ENCODE measurements at places on chromosomes 13 and 19.

DNA sequence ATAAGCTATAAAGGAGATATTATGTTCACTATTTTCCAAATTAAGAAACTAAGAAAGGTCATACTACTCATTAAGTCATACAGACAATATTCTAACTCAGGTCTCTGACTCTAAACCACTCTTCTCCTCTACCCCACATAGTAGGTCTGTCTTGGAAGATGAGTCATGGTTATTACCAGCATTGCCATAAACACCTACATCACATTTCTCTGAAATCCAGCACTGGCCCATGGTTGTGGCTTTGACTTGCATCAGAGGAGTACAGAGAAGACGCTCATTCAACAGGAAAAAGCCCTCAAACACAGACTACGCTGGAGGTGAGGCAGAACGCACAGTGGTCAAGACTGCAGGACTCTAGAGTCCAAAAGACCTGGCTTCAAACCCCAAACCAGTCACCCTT is 476.8 kb downstream of the COG6 start:
- DNase-seq: no peak

DNA sequence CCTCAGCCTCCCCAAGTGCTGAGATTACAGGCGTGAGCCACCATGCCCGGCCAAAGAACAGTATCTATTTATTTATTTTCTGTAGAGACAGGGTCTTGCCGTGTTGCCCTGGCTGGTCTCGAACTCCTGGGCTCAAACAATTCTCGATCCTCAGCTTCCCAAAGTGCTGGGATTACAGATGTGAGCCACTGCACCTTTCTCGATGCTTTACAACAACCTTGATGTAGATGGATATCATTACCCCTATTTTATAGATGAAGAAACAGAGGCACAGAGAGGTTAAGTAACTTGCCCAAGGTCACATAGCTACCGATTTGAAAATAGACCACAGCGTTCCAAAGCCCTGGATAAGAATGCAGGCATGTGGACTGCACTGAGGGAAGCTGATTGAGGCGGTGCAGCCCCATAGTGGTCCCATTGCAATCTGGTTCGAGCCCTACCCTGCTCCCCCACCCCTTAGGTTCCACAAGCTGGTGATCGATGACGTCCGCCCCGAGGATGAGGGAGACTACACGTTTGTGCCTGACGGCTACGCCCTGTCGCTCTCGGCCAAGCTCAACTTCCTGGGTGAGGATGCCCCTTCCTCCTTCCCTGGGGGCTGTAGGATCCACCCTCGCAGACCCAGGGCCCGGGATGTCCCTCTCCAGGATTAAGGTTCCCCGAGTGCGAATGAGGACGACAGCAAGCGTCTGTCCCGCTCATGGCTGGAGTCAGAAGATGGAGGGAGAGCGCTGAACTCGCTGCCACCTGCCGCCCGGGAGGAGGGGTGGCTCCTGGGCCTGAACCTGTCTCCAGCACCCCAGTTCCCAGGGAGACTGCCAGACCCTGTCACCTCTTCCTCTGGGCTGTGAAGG is 17.9 kb downstream of the MYBPC2 start:
- no peak for DNase-seq

DNA sequence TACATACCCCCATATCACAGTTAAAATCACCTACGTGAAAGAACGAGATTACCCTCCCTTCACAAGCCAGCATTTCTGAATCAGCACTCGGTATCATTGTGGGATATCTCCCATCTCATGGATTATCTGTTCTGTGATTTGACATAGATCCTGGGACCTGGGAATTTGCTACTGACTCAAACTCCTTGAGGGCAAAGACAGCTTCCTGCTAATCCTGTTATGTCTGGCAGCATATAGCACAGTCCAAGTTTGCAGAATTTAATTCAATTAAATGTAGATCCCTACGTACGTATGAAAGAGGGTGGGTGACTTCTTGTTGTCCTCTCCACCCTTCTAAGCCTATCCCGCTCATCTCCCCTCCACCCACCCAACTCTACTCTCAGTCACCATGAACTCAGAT is 476.5 kb downstream of the KLF5 start:
- DNase-seq: no peak

GRCh38 chr13:113605866-113606438 is 21.4 kb downstream of the TFDP1 start:
- DNase-seq: no peak
